ENCODE measurements at places on chromosomes 3 and 15.

DNA sequence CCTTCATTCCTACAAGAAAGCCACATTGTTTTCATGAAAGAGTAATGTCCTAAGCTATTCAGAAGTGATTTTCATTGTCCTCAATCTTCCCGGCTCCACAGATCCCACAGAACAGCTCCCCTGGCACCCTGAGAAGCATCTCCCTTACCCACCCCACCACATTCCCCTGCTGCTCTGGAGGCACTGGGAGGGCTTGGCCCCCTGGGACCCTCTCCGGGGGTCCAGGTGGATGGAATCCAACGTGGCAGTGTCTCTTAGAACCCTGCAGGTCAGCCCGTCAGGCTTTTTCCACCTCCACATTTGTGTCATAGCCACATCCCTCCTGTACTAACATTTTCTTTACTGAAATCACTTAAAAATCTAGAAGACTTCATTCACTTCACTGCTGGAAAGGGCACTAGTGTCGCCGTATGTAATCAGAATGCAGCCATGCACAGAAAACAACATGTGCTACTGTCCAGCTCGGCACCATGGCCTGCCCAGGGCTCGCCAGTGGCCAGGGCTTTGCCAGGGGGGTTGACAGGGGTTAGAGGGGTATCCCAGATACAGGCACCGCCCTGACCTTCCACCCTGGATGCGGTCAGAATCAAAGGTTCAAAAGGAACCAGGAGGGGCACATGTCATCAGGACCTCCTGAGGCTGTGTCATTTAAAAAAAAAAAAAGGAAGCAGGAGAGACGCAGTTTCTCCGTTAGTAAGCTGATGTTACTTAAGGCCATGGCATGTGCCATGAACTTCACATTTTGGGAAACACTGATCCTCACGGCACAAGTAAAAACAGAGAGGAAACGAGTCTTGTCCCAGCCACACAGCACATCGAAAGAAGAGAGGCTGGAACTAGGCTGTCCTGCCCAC is 106.3 kb downstream of the LSM3 start:
- no peak for DNase-seq

DNA sequence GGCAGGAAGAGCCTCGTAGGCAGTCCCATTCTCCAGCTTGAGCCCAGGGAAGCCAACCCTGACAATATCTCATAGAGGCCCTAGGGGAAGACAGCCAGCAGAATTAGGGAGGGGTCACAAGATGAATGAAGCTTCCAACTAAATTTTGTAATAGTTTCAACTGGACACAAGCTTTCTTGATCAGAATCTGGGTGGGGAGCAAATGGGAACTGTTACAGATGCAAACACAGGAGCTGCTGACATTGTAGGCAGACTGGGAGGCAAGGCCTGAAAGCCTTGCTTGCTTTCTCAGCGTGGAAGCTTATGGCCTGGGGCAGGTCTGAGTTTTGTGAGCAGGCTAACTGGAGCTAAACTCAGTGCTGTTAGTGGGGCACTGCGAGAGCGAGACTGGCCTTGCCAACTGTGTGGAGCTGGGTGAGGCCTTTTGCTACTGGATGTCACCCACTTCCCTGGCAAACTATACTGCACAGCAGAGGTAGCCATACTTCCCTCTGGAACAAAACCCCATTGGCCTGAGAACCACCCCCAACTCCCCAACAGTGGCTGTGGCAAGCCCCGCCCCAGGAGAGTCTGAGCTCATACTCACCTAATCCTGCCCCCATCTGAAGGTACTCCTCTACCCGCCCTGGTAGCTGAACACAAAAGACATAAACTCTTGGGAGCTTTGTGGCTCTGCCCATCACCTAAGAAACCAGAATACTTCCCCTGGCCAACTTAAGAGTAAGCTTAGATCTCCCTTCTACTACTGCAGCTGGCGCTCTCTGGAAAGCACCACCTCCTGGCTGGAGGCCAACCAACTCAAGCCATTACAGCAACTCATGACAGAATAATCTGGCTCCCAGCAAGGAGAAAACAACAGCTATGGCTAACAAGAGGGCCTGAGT is 42.9 kb downstream of the CFAP20DC start:
- peak; percentile 70 for DNase-seq

- DNase-seq = no peak
These were observed 21.0 kb downstream of the PAQR5 start for GRCh38 chr15:69319384-69320375.

- no peak for DNase-seq
These were observed 7.8 kb downstream of the CCDC80 start for GRCh38 chr3:112633191-112633590.

- peak; percentile 56 for DNase-seq
These were observed 18.0 kb downstream of the ZNF148 start for GRCh38 chr3:125357032-125357658.

DNA sequence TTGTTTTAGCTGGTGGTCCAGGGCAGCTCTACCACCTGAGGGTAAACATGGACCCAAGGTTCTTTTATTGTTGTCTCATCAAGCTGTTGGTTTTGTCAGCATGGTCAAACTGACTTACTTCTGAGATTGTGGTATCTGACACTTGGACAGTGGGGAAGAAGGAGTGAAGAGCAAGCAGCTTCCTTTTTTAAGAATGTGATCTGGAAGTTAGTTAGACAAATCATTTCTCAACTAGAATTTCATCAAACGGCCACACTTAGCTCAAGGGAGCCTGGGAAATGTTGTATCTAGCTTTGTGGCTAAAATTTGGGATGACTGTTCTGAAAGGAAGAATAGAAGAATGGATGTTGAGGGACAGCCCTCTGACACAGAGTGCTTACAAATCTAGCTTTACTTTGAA is 215.2 kb downstream of the ZNF621 start:
- DNase-seq = no peak

DNA sequence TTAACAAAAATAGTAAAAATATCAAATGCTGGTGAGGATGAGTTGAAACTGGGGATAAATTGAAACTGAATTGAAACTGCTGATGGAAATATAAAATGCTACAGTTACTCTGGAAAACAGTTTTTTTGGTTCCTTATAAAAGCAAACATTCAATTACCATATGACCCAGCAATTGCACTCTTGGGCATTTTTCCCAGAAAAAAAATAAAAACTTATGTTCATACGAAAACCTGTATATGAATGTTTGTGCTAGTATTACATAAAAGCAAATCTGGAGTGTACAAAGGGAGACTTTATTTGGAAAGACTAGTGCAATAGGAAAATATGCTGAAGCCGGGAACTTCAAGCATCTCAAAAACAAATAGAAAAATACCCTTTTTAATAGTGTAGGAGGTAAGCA is 857.9 kb upstream of the CADM2 start:
- no peak for DNase-seq

GRCh38 chr15:101242160-101242998 is 9.5 kb downstream of the CHSY1 start:
- DNase-seq = peak; percentile 27

- DNase-seq = no peak
These were observed 35.0 kb upstream of the ARID3B start for GRCh38 chr15:74505837-74506514.

DNA sequence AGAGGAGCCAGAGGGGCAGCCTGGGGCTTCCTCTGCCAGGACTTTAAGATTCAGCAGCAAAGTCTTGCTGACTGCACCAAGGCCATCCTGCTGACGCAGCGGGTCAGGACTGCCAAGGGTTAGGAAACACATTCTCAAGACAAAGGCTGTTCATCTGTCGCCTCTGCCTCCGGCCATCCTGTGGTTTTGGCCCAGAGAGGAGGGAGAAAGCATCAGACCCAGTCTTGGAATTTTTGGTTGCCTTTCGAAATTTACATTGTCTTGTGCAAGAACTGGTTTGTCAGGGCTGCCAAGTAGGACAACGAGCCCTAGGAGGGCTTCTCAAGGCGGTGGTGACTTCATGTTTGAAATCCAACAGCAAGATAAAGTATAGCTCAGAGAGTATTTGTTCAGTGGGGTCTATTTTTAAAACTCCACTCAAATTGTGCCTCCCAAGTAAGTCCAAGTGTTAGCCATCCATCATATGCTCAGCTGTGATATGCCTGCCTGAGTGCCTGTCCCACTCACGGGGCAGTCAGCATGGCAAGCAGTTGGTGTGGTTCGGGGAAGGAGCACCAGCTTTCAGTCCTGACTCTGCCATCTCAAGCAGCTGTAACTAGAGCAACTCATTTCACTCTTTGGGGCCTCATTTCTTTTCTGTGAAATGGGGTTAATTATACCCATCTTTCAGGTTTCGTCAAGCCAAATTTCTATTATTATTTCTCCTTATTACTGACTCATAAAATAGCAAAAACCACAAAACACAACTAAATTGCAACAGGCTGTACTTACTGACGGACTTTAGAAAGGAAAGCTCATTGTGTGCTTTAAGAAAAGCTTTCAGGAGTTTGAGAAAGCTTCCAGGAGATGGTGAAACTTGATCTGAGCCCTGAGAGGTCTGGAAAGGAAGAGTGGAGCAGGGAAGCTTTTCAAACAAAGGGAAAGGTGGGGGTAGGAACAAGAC is 42.4 kb upstream of the RHO start:
- peak; percentile 59 for DNase-seq

- DNase-seq = no peak
These were observed 5.7 kb downstream of the SUCLG2 start for GRCh38 chr3:67648701-67649100.

GRCh38 chr3:39980058-39980457 is 170.6 kb downstream of the MYRIP start:
- no peak for DNase-seq

DNA sequence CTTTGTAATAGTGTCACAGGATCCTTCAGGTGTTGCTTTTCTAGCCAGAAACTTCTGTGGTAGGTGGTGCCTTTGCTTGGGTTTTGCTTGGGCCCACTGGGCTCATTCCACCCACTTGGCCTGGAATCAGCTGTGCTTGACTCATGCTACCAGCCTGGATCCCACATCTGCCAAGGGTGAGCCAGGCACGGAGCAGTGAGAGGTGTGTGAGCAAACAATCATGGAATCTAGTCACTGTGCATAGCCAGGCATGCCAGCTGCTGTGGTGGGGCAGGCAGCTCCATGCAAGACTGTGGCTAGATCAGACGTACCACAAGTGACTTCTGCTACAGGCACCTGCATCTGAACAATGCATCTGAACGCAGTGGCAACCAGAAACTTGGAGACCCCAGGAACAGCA is 275.9 kb downstream of the UBE2E2 start:
- DNase-seq = no peak

DNA sequence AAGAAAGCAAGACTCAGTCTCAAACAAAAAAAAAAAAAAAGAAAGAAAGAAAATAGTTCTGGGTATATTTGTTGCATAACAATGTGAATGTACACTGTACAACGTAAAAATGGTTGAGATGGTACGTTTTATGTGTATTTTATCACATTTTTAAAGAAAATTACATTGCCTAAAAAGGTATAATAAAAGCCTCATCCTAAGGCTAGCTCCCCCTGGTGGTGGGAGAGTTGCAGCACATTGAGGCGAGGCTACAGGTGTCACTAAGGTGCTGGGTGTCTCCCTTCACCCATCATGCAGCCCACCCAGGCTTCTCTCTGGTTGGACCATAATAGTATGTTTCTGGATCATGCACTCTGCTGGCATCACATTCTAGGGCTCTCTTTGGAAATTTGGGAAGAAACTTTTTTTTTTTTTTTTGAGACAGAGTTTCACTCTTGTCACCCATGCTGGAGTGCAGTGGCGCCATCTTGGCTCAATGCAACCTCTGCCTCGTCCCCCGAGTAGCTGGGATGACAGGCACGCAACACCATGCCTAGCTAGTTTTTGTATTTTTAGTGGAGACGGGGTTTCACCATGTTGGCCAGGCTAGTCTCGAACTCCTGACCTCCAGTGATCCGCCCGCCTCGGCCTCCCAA is 12.4 kb upstream of the RAB11A start:
- DNase-seq = peak; percentile 76

DNA sequence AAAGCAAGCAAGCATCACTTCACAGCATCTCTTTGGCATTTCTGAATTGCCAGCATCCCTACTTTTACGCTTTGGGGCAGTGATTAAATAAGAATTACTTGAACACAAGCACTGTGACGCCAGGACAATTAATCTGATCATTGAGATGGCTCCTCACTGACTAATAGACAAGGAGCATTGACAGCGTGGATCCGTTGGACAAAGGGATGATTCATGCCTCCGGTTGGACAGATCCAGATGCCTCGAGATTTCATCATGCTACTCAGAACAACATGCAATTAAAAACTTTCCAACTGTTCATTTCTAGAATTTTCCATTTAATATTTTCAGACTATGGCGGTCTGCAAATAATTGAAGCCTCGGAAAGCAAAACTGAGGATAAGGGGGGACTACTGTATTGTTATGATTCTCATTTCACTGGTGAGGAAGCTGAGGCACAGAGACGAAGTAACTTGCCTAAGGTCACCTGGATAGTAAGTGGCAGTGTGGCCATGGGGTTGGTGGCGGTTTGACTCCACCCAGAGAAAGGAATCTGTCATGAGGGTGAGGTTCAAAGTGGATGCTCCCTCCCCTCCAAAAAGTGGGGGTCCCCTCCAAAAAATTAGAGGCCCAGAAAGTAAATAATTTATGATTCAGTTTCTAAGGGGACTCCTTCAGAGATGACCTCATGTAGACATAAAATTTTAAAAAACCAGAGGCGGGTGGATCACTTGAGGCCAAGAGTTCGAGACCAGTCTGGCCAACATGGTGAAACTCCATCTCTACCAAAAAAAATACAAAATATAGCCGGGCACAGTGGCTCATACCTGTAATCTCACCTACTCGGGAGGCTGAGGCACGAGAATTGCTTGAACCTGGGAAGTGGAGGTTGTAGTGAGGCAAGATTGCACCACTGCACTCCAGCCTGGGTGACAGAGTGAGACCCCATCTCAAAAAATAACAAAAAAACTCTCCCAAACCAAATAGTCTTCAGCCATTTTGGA is 12.3 kb upstream of the PGPEP1L start:
- DNase-seq = no peak

DNA sequence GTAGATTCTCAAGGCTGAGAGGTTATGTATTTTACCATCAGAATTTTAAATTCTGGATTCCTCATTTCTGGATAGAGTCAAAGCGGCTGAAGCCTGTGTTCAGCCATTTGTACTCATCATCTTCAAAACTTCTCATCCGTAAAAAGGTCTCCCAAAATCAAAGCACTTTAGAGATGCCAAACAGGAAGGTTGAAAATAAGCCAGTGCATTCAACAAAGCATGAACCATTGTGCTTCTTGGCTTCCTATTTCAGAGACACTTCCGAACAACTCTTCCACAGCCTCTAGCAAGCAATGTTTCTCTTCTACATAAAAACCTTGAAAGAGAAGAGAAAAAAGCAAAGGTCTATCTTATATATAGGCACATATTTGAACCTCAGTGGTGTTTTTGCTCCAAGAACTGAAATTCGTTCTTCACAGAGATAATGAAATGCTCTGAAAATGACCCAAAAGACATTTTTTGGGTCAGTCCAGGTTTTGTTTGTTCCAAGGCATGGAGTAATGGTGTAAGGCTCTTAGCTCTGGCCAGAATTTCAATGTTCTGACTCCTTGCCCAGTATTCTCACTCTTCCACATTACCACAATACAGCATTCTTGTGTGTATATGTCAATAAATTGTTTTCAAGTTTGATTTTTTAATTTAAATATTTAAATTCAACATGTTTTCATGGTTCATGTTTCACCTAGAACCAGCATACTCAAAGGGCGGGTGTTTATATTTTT is 163.1 kb downstream of the STAC start:
- DNase-seq = no peak

GRCh38 chr15:66628976-66629723 is 63.4 kb upstream of the LCTL start:
- no peak for DNase-seq

Measured in thyroid gland (tissue), 4 donors.